ENCODE measurements at places on chromosomes 7 and 10.

DNA sequence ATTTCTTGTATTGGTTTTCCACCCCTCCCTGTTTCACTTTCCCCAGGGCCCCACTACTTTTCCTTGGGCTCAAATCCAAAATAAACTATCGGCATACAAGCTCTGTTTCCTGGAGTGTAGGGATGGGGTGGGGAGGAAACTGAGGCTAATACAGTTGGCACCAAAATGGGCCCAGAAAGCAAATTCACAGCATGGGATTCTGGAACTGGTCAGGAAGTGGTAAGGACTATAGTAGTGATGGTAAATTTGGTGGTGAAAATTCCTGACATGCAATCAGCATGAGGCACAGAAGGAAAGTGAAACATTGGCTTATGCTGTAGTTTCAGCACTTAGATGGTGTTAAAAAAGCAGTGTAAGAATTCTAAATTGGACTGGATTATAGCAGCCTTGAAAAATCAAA is 8.7 kb upstream of the SAMD9L start:
- DNase-seq = no peak

DNA sequence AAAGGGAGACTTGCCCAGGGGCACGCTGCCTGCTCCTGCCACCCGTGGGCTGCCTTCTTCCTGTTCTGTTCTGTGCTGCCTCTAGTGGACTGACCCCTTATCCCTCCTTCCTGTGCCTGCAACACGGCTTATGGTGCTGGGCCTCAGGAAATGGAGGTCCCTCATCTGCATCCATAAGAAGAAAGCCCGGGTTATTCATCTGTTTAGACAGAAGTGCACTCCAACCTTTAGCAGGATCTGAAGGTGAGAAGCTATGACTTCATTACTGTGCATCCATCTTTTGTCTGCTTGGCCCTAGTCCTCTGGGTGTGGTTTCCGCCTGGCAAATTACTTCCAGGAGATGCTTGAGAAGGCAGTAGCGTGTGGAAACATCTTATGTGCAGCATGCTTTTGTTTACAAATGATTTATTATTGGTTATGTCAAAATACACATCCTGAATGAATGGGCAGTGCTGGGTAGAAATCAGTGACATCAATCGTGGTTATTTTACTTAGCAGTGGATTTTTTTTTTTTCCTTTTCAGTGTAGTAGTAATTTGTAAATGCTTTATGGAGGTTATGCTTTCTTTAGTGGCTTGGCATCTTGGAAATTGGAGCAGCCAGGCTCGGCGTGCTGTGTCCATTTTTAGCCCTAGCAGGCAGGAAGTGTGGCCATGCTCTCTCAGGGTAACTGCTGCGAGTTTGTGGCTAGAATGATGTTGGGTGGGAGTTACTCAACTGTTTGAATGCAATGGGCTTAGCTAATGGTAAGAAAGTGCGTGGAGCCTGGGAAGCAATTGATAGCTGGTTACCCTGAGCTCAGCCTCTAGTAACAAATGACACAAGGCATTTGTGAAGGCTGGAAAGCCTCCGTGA is 12.7 kb downstream of the PTPRE start:
- no peak for DNase-seq

DNA sequence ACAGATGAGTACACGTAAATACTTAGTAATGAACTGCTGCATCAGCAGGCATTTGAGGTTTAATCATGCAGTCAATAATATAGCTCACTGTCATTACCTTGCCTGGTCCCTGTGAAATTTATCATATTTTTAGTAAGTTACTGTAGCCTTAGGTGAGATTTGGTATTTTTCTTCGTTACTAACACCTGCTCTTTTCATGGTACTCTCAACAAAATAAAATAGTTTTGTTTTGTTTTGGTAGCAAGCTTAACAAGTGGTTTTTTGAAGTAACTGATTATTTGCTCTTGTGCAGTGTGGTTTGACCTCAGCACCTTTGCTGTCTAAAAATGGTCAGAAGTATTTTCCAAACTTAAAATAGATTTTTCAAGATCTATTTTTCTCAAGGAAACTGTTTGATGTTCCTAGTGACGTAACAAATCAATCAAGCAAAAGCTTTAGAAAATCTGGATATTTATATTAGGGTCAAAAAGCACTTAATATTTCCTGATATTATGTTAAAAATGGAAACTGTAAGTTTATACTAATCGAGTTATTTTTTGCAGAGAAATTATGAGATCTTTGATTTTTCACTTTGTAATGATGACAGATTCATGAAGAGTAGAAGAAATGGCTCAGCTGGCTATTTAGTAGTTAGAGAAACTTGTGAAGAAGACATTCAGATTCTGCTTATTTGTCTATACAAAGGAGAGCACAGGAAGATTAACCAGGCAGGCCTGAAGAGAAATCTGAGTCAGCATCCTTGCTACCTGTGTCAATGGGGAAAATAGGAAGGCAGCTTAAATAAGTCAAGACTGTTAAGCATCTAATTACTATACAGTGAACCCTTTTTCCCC is 21.0 kb upstream of the RPA3 start:
- DNase-seq = no peak

DNA sequence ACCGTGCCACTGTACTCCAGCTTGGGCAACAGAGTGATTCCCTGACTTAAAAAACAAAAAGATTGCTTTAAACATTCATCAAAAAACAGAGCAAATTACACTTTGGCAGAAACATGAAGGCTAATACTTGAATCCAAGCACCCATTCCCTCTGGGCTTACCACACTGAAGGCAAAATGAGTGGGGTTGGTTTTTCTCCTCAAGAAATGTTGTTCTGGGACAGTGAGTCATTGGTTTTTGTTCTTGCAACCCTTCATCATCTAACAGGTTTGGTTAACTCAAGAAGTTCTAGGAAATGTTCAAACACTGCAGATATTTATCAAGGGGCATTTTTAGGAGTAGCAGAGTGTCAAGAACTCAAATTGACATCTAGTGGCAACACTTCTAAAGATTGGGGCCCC is 60.5 kb downstream of the KIAA1217 start:
- DNase-seq = no peak

GRCh38 chr7:155227788-155228458 is 69.8 kb upstream of the INSIG1 start:
- DNase-seq = no peak

Data from stimulated activated CD4-positive, alpha-beta T cell treated with anti-CD3 and anti-CD28 coated beads, Interleukin-4, amount 100 ng/mL, for 1 hour (primary cell).